ENCODE measurements at places on chromosomes 2 and 18.

- DNase-seq = peak; percentile 4
Measured at GRCh38 chr2:72144632-72145288, 2.9 kb downstream of the CYP26B1 start.

DNA sequence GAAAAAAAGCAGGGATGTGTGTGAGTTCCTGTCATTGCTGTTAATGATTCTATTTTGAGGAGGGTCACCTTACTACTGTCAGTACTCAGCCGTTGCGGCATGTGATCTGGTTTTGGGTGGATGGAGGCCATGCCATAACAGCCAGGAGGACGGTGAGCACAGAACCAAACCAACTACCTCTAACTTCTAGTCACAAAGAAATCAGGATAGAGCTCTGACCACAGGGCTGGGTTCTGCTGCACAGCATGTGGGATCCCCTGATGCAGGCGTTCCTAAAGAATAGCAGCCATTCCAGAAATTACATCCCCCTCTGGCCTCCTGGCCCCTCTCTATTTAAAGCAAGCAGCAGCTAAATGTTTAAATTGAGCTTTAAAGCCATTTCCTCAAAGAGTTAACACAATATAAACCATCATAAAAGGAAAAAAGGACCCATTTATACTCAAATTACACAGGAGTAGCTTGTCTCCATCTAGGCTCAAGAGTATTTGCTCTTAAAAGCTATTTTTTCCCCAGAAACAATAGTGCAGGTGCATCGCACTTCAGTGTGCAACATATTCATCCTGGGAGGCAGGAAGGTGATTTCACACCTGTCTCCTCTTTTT, 786.4 kb downstream of the RNF144A start:
- DNase-seq = no peak

- no peak for DNase-seq
Measured at GRCh38 chr2:183091318-183091953, 12.9 kb downstream of the DUSP19 start.

DNA sequence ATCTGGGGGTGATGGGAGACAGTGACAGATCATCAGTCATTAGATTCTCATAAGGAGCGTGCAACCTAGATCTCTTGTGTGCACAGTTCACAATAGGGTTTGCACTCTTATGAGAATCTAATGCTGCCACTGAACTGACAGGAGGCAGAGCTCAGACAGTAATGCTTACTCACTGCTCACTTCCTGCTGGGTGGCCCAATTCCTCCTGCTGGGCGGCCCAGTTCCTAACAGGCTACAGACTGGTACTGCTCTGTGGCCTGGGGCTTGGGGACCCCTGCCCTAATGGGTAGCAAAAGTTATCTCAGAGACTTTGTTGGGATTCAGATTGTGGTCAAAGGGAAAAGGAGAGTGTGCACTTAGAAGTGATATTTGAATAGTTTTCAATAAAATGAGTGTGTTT, 840.1 kb upstream of the ID2 start:
- DNase-seq = no peak

DNA sequence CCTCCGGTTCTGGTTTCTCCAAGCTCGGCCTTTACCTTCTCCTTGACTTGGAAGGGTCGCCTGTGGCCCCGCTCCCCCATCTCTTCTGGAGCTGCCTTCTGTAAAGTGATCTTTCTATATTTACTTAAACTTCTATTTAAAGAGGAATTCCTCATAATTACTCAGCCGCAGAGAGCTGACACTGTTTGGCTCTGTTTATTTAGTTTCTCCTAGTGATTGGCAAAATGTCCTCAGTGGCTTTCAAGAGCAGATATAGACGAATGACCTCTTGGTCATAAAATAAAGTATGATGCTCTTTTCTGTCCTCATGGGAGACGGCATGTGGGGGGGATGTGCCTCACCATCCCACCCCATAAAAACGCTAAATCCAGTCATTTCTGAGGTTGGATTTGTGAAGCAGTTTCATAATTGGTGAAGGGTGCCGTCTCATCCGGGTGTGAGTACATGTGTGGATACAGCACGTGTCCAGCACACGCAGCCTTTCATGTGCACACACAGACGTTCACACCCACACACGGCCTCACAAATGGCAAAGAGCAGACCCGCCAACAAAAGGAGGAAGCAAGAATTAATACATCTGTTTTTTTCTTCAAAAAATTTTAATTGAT, 43.4 kb upstream of the SMAD7 start:
- DNase-seq = no peak

DNA sequence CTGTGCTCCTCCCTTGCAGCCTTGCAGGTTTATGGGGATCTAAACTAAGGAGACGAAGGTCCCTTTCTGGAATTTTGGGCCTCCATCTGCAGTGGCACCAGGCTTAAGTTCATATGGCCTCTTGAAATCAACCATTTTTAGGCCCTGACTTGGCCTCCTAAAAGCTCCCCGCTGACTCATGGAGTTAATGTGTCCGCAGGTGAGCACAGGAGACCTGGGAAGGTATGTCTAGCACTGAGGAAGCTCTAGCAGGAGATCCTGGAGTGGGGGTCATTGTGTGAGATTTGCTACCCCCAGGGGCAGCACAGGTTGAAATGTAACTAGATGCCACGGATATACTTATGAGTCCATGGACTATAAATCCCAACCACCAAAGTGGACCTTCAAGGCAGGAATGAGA, 95.9 kb upstream of the CELF4 start:
- no peak for DNase-seq

GRCh38 chr2:201231781-201232466, 28.4 kb upstream of the CASP8 start:
- peak; percentile 65 for DNase-seq

- DNase-seq = no peak
Measured at GRCh38 chr2:168139852-168140251, 107.5 kb downstream of the STK39 start.

GRCh38 chr18:79629606-79630005, 50.0 kb upstream of the CTDP1 start:
- no peak for DNase-seq

DNA sequence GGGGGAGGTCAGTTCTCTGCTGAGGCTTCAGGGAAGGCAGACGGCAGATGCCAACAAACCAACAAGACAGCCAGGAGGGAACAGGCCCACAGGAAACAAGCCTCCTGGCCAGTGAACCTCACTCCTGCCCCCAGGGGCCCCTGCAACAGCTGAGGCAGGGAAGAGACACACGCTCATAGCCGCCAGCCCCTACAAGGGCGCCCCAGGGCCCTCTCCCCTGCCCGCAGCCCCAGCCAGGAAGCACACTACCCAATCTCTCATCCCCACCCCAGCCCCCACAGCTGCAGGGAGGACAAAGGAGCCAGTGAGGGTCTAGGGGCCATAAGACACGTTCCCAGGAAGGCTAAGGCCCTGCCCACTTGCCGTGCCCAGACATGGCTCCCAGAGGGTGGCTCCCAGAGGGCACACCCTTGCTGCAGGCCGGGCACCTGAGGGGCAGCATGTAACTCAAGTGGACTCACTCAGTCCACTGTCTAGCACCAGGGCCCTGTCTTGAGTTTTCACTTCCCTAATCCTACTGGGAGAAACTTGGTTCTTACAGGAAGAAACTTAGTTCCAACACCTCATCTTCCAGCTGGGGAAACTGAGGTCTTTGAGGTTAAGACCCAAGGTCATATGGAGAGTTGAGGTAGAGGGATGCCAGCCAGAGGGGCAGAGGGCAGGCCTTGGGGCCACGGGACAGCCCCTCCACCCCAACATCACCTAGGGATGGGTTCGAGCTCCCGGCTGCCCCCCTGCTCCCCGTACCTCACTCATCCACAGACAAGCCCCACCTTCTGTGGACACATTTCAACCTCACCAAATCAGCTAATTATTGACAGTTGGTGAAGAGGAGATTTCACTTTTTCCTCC, 37.3 kb downstream of the EMX1 start:
- DNase-seq = no peak

- DNase-seq = no peak
Measured at GRCh38 chr2:140359056-140359771, 1579.0 kb upstream of the NXPH2 start.

- no peak for DNase-seq
Measured at GRCh38 chr2:157124731-157125130, 132.8 kb upstream of the GALNT5 start.

DNA sequence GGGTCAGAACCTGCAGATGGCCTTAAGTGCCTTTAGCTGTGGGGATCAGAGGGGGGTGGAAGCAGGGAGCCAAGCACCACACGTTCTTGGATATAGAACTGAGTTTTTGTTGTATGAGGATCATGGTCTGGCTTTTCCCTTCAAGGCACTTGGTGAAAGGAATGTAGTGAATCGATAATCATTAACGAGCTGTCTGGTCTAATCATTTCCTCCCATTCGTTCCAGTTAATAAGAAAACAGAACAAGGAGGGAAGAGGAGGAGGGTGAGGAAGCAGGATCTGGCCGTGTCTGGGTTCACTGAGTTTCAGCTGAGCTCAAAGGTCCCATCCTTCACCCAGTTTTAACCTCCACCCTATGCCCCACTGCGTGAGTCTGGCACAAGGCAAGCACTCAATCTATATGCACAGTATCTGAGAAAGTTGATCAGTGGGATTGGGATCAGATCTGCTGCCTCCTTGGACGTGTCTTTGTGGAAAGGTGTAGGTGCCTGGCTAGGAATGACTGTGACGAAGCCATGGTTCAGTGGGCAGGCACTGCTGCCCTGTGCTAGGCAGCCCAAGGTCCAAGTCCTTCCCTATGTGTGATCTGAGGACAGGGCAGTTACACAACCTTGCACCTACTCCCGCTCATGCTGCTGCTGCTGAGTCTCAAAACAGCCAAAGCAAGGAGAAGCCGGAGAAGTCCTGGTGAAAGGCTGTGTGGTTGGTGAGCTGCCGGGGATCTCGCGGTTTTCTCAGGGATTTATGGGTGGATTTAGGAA, 54.8 kb downstream of the GALNT14 start:
- no peak for DNase-seq

GRCh38 chr2:214695789-214696188, 113.7 kb downstream of the BARD1 start:
- no peak for DNase-seq

DNA sequence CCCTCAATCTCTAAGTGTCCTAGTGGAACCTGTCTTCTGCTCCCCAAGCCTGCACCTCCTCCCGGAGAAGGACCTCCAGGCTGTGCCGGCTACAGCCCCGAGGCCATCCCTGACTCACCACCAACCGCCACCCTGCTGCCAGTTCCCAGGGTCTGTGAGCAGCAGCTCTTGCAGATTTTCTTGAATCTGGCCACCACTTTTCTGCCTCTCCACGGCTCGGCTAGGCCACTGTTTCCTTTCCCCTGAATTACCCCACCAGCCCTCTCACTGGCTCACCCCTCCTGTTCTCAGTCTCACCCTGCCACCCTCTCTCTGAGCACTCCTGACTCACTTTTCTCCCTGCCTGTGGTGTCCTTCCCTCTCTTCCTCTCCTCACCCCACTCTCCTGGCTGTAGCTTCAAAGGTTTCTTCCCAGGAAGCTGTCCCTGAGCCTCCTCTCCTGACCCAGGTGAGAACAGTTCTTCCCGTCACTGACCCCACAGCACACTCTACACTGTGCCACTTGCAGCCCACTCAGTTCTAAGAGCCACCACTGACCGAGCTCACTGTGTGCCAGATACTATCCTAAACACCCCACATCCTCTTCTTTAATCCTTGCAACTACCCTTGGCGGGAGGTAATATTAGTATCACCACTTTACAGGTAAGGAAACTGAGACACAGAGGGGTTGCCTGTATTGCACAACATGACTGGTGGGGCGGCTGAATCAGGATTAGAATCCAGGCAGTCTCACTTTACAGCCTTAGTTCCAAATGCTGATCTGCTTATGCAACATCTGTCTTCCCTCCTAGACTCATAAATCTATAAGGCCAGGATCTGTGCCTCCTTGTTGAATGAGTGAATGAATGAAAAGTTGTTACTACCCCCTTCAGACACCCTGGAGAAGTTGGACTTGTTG, 111.6 kb downstream of the SMAD7 start:
- DNase-seq = no peak

GRCh38 chr18:7492385-7492784, 74.7 kb upstream of the PTPRM start:
- no peak for DNase-seq

DNA sequence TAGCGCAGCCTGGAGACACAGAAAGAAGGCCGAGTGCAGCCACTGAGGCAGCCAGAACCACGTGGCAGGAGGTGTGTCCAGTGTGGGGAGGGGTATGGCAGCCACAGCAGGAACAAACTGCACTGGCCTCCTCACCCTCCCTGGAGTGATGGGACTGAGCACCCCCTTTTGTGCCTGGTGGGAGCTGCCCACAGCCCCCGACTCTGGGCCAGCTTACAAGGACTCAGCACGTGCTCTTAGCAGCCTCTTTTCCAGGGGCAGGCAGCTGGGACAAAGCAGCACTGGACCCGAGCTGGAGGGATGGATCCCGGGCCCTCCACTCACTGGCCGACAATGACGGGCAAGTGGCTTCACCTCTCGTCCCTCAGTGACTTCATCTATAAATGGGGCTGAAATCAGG, 5.2 kb upstream of the KLF11 start:
- DNase-seq = no peak

DNA sequence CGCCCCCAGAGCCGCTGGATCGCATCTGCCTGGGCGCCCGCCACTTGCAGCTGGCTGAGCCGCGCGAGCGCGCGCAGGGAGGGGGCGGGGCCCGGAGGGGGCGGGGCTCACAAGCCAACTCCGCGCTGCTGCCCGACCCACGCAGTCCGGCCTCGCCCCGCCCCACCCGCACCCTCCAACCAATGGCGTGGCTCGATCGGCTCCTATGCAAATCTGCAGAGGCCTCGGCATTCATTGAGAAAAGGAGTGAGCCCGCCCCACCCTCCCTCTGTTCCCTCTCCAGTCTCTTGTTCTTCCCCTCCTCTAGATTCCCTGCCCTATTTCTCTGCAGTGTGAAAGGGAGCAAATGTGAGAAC, at the start of gene ALK:
Gene ALK, minus strand, starts transcription at position 27 of the 356 bp plus-strand sequence. CDS start 927 bp downstream, outside the sequence.
- DNase-seq = peak; percentile 93

- DNase-seq = no peak
Measured at GRCh38 chr2:26976237-26976636, 5.8 kb downstream of the MAPRE3 start.

GRCh38 chr2:106839849-106840595, 45.9 kb downstream of the ST6GAL2 start:
- DNase-seq = peak; percentile 14

GRCh38 chr2:101516823-101517690, 42.1 kb upstream of the RFX8 start:
- DNase-seq = no peak

DNA sequence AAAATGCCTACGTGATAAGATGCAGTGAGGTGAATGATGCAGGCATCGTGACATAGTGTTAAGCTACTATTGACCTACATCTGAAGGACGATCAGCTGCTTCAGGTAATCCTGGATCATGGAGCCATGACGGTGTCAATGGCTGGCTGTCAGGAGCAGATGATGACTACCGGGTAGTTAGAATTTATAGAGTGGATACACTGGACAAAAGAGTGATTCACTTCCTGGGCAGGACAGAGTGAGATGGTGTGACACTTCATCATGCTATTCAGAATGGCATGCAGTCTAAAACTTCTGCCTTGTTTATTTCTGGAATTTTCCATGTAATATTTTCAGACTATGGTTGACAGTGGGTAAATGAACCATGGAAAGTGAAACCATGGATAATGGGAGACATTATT, 29.5 kb downstream of the METTL8 start:
- no peak for DNase-seq

DNA sequence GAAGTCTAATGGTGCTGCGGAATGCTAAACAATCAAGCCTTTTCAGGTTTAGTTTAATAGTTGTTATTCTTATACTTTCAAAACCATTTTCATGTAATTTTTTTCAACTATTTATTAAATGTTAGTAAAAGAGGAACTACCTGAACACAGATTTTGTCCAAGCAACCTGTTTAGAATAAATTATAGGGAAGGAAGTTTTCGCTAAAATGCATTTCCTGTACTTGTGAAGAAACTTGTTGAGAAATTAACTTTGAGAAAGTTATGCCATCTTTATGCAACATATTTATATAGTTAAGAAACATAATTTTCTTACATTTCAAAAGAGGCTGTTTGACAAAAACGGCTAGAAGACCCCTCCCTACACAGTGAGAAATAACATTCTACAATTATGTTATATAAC, 16.6 kb downstream of the MAP4K4 start:
- DNase-seq = no peak

All from midbrain (tissue), 1 donor.